ENCODE measurements at places on chromosomes 5 and 9. TPM values are rescaled to one million over a fixed set of nuclear protein-coding genes. Genes with fewer than 3 reads are reported as not detected.
A peak's percentile ranks its signal among the peaks of the same experiment; 100 is the strongest.

Gene PCA3
- 0.82 TPM for total RNA-seq

Gene C5orf63
- 7.7 TPM for total RNA-seq

Gene BTNL8
- total RNA-seq, result not detected

Gene FUT7
- total RNA-seq, result not detected

Gene GDA
- 21.6 TPM for total RNA-seq

Gene EPB41L4A
- total RNA-seq, result 33.8 TPM

Gene TOR2A
- total RNA-seq, result 7.3 TPM

Gene RASEF
- 0.41 TPM for total RNA-seq

DNA sequence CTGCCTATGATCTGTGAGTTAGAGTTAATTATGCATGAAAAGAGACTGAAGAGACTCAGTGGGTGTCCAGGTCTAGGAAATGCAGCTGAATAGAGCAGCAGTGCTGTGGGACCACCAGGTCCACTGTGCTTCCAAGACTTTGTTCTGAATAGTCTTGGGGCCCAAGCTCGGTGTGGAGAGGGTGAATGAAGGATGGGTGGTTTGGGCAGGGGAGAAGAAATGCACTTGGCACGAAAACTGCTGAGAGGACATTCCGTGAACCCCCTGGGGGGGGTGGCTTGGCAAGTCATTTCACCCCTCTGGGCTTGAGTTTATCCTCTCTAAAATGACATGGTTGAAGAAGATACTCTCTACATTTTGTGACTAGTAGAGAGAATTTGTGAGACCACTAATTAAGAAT is 36.0 kb upstream of the GOLPH3 start:
- no peak for DNase-seq

DNA sequence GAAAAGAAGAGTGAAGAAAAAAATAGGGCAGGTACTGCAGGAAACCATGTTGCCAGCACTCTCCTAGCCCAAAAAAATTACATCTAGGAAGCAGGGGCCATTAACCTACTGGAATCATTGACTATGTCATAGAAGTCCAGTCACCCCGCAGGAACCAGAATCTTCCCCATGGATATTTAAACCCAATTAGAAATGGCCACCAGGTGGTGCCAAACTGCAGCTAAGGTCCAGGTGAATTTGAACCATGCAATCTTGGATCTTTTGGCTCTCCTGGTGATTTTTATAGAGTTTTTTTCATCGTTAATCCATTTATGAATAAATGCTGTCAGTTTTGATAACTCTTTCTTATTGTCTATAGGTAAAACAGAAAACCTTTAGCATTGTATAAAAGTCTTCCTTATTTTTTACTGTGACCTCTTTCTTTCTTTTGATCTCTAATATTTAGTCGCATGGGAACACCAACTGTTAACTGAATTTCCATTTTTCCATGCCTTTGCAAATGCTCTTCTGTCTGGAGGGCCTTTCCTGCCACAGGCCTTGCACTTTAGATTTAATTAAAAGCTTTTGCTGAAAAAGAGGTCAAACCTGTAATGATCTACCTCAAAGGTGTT is 147.5 kb upstream of the FGF10 start:
- DNase-seq, result no peak

DNA sequence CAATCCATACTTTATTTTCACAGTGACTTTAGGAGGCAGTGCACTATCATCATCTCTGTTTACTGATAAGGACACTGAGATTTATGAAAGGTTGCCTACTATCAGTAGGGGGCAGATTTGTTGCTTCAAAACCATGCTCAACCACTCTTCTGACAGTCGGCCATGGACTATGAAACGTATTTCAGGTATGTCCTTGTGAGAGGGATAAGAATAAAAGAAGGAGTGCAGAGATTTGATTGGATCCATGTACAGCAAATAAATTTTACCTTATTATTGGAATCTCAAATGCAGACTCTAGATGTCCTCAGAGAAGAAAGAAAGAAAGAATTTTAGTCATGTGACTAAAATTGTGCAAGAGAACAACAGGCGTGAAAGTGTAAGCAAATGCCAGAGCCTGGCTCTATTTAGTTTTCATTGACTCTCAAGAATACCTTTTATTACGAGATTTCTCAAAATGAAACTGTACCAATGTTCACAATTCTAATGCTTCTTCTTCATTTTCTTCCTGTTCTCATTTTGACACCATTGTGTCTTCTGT is 296.6 kb upstream of the RASA1 start:
- DNase-seq, result no peak

DNA sequence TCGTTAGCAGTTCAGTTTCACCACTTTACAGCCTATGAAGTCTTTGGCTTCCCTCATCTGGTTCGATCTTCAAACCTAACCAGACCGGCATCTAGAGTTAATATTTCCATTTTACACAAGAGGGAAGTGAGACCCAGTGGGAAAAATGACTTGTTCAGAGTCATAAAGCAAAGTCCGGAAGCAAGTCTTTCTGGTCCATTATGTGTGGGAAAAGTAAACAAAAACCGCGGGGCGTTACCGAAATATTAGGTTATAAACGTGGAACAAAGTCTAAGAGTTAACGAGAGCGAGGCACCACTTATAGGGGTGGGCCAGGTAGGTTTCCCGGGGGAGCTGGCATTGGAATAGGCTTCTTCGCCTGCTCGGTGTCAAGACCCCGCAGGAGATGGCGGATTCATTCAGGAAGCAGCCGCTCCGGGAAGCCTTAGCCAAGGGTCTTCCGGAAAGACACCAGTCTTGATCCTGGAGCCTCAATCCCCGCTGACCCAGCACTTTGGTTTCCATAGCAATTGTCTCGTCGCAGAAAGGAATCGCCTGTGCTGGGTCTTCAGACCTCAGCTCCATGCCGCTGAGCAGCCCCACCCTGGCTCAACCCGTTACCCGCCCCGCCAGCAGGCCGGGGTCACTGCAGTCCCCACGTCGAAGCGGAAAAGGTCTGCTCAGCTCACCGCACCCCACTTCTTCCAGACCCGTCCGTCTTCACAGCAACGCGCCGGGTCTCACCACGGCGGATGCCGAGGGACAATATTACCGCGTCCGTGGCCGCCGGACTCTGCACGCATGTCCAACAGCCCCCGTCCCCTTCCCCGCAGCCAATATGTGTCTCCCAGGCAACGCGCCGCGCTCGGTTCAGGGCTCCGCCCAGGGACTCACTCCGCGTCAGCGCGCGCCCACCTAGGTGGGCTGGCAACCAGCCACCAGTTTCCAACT is at the start of gene C5orf52:
TSS of gene C5orf52 (plus strand) at position 872 of the 930 bp plus-strand sequence. CDS start 82 bp downstream, outside the sequence.
- no peak for DNase-seq

DNA sequence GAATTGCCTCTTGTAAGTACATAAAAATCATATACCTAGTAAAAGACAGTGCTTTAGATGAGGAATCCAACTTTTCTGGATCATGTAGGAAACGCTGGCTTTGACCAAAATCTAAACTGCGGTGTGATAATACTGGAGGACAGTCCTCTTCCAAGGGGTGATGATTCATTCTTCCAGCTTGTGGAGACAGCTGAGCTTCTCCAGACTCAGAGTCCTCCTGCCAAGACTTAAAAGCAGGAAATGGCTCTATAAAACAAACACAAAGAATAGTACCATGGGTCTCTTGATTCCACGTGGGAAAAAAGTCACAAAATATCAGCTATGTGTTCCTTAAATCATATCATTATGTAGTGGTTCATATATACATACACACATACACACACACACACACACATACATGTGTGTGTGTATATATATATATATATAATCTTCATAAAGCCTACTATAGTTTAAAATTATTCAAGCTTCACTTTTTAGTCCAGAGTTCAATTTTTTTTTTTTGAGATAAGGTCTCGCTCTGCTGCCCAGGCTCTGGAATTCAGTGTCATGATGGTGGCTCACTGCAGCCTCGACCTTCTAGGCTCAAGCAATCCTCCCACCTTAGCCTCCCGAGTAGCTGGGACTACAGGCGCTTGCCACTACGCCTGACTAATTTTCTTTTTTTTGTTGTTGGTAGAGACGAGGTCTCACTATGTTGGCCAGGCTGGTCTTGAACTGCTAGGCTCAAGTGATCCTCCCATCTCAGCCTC is 65.0 kb downstream of the PKD2L2 start:
- DNase-seq, result no peak

GRCh38 chr9:72635197-72635596 is 113.8 kb downstream of the TMC1 start:
- DNase-seq, result no peak

- DNase-seq, result no peak
Measured at GRCh38 chr9:127489471-127490115, 38.3 kb downstream of the LRSAM1 start.

DNA sequence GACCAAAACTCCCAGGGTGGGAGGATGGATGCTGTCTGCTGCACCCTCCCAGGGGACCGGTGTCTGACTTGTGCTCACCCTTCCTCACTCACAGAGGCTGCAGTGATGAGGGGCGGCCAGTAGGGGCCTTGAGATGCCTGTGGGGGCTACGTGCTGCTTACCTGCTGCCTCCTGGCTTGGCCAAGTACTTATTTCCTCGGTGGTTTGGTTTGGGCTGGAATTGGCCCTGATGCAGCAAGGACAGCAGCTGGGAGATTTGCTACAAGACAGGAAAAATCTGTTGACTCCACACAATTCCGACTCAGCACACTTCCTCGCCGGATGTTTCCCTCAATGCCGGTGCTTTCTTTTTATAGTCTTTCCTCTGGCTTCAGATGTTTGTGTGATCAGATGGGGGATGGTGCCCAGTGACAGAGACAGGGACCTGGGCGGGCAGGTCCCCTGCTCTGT is 6.6 kb downstream of the PCDH12 start:
- DNase-seq, result peak; percentile 32

DNA sequence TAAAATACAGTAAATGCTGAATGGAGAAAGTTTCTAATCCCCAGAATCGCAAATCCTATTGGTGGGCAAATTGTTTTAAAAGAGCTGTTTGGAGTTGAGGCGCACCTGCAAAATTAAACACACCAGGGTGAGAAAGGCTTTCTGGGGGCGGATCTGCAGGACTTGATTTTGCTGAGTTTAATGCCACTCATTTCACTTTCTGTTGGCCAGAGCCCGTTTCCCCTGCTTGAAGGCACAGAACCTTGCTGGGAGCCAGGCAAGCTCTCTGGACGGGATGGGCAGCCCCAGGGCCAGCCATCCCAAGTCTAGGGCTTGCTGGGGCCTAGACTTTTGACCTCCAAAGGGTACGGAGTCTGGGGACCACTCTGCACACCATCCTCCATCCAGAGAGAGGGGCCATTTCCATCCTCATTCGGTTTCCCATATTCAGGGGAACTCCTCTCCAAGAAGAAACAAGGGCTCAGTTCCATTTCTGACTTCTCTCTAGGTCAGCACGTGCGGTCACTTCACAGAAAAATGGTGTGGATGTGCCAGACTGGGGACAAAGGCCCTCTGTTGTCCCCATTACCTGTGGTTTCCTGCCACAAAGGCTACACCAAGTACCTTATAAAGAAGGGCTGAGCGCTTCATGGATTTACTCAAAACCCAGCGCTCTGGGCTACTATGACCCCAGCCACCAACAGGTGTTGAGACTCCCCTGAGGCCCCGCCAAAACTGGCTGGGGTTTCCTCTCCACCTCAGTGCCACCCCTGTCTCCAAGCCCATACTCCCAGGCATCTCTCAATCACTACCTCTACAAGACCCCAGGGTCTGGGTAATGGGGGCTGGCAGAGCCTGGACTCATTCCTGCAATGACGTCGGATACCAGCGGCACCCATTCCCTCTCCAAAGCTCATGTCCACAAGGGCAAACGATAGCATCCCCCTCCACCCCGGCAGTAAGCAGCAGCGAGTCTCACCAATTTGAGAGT is 170.0 kb downstream of the AUH start:
- no peak for DNase-seq

- DNase-seq, result no peak
Measured at GRCh38 chr9:98917746-98918487, 25.8 kb upstream of the COL15A1 start.

GRCh38 chr9:34252670-34253459 is 74.0 kb downstream of the UBAP1 start:
- peak; percentile 60 for DNase-seq

- no peak for DNase-seq
Measured at GRCh38 chr9:117545846-117546245, 131.0 kb upstream of the ASTN2 start.

GRCh38 chr9:92640398-92641091 is 29.4 kb downstream of the IPPK start:
- DNase-seq, result no peak

DNA sequence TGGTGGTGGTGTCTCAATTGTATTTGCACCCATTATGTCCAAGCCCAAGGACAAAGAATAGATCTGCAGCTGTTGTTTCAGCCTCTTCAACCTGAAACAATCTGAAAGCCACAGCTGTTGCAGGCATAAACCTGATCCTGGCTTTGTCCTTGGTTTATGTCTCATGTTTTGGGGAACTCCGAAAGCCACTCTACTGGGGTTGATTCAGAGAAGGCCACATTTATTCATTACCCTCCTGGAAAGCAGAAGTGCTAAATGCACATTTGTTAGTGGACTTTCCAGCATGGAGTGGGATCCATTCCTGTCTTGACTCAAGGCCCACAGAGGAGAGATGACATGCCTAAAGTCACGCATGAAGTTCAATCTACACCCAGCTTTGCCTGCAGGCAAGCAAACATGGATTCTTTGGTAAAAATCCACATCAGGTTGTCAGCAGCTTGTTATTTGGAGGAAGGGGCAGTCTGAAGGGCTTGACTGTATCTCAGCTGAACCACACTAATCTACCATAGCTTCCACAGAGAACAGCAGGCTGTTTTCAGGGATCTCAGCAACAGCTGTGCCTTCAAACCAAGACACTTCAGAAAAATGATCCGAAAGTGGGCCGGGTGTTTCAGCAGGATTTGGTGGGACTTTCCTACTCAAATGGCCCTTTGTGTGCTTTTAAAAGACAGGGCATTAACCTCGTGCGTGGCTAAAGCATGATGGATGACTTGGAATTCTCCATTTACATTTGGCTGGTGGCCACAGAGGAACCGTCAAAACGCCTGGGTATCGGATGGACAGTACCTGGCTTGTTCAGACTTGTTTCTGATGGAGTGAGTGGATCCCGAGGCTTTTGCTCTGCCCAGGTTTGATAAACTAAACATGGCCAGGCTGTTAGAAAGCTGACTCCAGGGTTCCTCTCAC is 36.2 kb upstream of the ADAM19 start:
- DNase-seq, result no peak

- DNase-seq, result no peak
Measured at GRCh38 chr9:121558473-121558872, 58.8 kb upstream of the GGTA1 start.

GRCh38 chr5:17882760-17883488 is 248.7 kb downstream of the TAF11L14 start:
- DNase-seq, result no peak

DNA sequence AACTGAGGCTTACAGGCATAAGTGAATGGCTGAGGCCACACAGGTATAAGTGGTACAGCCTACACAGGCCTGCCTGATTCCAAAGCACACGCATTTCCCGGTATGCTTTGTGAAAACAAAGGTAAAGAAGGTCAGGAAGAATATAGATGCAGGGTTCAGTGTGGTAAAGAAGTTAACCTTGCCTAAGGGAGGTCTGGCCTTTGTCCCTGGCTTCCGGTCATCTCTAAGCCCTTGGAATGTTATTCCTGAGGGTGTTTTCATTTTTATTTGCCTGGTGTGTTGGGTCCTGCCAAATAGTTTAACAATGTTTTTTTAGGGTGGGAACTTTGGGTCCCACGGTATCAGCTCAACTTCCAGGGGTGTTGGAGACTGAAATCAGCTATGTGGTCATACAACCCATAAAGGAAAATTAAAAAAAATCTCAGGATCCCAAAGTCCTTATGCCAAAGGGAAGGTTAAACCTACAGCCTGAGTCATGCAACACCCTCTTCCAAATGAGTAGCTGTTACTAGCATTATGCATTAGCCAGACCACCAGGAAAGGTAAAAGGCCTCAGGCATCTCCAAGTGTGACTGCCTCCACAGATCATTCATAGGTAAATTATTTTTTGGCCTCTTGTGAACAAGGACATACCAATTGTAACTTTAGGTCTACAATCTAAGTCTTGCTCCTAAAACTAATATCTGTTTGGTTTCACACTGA is 124.6 kb downstream of the ATP10B start:
- DNase-seq, result no peak

GRCh38 chr9:105226055-105226454 is 18.4 kb upstream of the SLC44A1 start:
- DNase-seq, result no peak
